Jurkat, Clone E6-1 (cell line): ENCODE measurements at places on chromosomes 3 and 15.

- no peak for DNase-seq
Observed at GRCh38 chr15:97023488-97023844, 693.0 kb downstream of the NR2F2 start.

GRCh38 chr3:49724586-49724985 lies 835 bp upstream of the GMPPB start:
- no peak for DNase-seq

DNA sequence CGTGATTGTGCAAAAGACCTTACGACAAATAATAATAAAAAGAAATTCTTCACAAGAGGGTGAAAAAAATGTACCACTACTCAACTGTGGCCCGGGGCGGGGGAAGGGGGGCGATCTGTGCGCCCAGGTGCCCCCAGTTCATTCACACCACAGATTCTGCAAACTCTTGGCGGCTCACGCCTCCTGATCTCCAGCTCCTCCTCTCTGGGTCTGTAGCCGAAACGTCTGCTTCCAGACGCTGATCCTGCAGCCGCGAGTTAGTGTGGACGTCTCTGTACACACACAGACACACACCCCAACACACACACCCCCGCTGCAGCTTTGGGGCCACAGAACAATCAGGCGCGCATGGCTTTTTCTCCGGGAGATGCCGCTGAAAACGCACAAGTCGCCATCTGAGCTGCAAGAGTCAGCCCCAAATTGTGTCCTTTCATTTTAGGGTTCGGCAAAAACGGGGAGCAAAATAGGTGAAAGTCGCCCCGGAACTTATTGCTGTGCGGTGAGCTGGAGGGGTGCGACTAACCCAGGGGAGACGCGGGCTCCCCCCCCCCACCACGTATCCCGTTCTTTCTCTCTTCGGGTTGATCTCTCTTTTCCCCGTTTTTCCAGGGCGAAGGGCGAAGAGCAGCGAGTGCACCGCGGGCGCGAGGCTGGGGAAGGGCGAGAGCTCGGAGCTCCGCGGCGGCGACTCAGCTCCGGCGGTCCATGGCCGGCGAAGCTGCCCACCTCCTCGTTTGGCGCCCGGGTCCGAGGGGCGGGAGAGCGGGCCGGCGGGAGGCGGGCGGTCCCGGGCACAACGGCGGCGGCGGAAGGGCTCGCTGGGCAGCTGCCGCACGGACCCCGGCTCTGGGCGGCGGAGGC lies 505 bp upstream of the WNT5A start:
- no peak for DNase-seq

GRCh38 chr3:142022381-142022780 lies 127.0 kb downstream of the TFDP2 start:
- peak; percentile 72 for DNase-seq

- no peak for DNase-seq
Observed at GRCh38 chr15:93214106-93214505, 125.1 kb upstream of the RGMA start.

DNA sequence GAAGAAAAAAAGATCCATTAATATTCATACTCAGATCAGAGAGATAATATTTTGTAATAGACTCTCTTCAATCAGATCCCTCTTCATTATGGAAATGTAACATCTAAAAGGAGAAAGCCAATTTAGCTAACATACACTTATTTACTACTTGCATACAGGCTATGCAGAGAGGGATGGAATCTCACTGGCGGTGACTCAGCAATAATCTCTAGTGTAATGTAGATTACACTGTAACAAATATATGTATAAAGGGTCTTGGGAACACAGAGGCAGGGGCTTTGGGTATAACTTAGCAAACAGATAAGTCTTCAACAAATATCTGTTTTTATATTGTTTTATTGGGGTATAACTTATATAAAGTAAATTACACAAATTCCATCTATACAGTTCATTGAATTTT lies 69.6 kb downstream of the CGNL1 start:
- DNase-seq, result no peak

- no peak for DNase-seq
Observed at GRCh38 chr3:189369636-189370035, 197.9 kb downstream of the TPRG1 start.

DNA sequence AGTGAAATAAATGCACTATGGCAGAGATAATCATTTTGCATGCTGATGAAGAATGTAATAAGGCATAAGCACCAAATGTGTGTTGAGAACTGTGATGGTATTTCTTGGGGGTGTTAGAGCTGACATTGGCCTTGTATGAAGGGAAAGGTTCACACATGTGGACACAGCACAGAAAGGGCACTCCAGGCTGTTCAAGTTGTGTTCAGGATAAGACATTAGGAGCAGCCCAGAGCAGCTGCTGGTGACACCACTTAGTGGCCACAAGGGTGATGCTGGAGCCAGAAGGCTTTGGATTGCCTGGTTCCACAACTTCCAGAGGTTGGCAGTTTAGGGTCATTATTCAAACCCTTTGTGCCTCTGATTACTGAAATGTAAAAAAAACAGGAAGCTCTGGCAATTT lies 155.4 kb downstream of the GOLGA6L6 start:
- DNase-seq, result no peak

DNA sequence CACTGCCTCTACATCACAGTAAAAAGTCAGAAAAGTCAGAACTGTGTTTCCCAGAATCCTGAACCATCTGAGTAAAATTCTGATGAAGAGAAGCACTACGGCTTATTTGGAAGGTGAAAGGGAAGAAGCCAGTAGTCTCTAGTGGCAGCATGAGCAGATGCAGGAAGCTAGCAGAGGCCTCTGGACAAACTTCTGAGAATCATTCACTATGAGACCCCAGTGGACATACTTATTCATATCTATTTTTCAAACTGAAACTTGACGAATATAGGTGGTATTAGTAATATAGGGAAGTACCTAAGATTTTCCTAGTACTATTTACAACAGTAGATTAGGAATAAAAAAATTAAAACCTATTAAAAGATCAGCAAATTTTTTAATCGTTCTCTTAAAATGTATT lies 272.8 kb upstream of the TTC14 start:
- no peak for DNase-seq

DNA sequence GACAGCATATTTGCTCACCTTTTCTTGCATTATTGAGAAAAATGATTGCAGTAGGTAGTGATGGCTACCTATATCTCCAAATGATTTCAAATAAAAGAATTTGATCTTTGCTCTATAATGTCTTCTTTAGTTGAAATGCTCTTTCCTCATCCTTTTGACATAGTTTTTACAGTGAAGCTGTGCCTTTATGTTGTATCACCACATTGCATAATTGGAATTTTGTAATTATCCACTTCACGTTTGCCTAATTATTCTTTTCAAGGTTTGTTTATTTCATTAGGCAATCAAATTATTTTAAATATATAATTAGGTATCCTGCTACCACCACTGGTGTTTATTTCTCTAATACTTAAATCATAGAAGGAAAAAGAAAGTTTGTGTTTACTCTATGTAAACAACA lies 21.3 kb upstream of the P2RY13 start:
- no peak for DNase-seq

DNA sequence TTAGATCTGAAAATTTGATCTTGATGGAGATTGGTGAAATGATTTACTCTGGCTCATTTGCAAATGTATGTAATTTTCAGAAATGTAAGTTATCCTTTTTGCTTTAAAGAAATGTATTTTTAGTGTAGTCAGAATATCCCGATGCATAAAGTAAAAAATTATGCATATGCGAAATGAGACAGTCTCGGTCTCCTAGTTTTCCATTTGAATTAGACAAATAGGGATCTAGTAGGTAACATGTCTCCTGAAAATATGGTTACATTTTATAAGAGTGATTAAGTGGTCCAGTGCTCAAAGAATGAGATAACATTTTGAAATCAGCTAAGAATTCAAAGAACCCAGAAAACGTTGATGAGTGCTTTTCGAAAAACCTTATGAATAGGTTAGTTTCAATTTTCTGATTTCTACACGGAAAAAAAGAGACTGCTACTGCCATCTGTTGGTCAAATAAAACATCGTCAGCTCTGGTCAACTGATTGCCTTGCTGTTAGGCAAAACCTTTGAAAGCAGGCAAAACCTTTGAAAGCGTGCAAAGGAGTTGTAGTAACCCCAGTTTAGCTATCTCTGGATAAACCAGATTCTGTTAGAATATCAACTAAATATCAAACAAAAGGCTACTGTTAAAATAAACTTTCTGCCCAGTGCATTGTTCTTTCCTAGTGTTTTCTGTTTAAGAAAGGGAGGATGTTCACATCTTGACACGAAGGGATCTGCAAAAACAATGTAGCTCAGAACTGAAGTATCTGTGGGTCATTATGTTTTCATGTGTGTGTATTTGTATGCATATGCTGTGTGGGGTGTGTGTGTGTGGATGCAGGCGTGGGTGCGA lies 59.3 kb upstream of the CHMP2B start:
- peak; percentile 35 for DNase-seq

- no peak for DNase-seq
Observed at GRCh38 chr3:33758864-33759263, 39.6 kb upstream of the PDCD6IP start.

DNA sequence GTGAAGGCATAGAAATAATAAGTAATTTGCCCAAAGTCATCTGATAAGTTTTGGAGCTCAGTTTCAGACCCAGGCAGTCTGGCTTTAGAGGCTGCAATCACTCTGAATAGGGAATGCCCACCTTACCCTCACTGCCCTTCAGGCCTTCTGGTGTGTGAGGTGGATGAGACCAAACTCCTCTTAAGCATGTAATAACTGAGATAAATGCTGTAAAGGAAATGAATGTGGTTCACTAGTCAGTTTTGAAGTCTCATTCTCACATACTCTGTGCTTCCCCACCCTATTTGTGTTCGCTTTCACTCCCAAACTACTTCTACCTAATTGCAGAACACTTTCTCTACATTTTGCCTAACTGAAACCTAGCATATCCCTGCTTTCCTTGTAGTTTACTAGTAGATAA lies 144.1 kb downstream of the FILIP1L start:
- DNase-seq, result peak; percentile 41

GRCh38 chr3:153767601-153768560 lies 353.3 kb upstream of the ARHGEF26 start:
- DNase-seq, result no peak

- DNase-seq, result no peak
Observed at GRCh38 chr3:117366574-117366973, 657.0 kb downstream of the TUSC7 start.

DNA sequence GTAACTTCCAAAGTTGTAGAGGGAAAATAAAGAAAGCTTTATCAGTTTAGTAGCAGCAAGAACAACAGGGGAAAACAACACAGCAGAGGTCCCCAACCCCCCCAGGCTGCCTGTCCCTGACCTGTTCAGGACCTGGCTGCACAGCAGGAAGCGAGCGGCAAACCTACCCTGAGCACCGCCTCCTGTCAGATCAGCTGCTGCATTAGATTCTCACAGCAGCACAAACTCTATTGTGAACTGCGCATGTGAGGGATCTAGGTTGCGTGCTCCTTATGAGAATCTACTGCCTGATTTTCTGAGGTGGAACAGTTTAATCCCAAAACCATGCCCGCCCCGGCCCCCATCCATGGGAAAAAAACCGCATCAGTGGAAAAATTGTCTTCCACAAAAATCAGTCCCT lies 40.3 kb downstream of the USP50 start:
- DNase-seq, result no peak

DNA sequence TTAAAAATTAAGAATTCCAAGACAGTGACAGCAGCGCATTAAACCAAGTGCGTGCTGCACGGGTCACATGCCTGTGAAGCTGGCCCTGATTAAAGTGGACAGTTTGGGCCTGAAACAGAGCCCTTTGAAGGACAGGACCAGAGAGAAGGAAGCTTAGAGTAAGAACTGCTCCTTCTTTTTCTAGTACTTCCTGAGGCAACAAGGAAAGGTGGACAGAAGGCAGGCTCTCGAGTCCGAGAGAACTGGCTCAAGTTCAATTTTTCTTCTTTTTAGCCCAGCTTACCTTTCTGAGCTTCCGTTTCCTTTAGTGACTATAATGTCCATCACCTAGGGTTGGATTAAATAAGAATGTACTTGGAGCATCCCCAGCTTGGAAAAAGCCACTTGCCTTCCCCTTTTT lies 26.9 kb downstream of the ANP32A start:
- DNase-seq, result no peak

GRCh38 chr3:3907023-3907422 lies 107.8 kb downstream of the LRRN1 start:
- DNase-seq, result no peak

- no peak for DNase-seq
Observed at GRCh38 chr3:195762249-195762585, 41.4 kb downstream of the MUC20 start.

GRCh38 chr3:161585922-161586321 lies 89.3 kb downstream of the OTOL1 start:
- no peak for DNase-seq

GRCh38 chr3:150725548-150725947 lies 21.8 kb upstream of the ERICH6 start:
- no peak for DNase-seq

- DNase-seq, result no peak
Observed at GRCh38 chr3:45131201-45131600, 15.0 kb downstream of the CDCP1 start.

DNA sequence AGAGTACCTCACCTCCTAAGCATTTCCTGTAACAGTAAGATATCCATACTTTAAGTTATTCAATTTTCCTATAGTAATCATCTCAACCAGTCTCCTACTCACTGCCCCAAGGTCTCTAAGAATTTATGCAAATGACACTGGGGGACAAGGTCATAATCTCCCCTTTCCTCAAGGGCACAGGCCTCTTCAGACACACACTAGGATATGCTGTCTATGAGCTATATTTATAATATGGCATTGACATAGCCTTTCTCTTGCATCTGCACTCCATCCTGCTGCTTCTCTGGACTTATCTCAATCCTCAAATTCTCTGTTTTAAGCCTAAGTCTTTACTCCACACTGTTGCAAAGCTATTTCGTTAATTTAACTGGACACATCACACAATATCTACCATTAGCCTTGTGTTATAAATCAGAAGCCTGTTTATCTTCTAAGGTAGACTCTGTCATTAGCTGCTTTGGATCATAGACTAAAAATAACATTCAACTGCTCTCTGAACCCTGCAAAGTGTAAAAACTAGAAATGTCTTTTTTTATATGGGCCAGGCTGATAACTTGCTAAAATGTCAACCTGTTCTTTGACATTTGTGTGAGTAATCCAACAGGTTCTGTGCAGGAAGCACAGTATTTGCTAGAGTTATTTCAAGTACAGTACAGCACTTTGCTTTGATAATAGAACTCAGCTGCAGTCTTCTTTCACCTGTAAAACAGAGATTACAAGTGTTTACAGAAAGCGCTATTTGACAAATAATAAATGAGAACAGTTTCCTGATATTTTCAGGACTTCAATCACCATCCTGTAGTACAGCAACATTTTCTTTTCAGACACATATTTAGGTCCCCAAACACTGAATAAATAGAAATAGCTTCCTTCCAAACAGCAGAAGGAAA lies 17.8 kb upstream of the SEC62 start:
- DNase-seq, result no peak

DNA sequence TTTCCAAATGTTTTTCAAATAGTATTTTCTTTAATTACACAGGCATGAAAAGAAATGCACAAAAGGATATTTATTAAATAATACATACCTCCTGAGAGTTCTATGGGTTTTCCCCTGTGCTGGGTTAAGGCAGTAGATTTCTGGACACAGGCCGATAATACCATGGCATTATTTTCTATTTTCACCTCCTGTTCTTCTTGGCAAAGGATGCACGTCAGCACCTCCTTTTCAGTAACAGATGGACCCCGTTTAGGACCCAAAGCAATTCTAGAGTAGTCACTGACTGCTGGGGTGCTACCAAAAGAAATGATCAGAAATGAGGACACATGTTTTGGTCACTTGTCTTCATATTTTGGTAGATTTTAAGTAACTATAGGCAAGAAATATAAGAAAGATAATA lies 86.4 kb upstream of the TTBK2 start:
- DNase-seq, result no peak

- no peak for DNase-seq
Observed at GRCh38 chr3:142106548-142106947, 42.8 kb downstream of the TFDP2 start.
